ENCODE measurements at places on chromosomes 7 and 10.
A peak's percentile ranks its signal among the peaks of the same experiment; 100 is the strongest.

- DNase-seq, result no peak
Observed at GRCh38 chr7:133796782-133797745, 330.1 kb upstream of the LRGUK start.

- no peak for DNase-seq
Observed at GRCh38 chr10:78699971-78700370, 368.8 kb upstream of the ZMIZ1 start.

DNA sequence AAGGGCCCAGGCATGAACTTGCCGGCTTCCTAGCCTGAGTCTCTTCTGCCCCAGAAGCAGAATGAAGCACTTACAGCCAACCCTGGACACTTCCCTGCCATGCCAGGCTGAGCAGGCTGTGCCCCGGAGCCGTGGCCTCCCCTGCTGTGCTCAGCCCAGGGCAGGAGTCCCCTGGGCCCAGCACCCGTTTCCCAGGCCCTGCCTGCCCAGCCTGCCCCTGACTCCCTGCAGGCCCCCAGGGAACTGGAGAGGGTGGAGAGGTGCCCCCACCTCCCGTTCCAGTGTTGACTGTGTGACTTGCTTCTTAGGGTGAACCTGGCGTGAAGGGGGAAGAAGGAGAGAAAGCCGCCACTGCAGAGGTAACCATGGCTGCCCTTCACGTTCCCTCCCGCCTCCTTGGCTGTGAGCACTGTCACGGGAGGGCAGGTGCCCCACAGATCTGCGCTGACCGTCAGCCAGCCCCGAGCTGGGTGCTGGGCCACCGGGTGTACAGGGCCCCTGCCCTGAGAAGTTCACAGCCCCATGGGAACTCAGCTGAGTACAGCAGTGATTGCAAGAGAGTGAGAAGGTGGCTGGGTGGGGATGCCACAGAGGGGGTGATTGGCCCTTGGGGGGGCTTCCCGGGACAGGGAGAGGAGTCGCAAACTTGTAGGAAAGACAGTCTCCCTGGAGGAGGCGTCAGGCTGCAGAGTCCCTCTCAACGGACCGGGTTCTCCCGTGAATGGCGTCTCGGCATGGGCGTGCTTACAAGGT is 75.9 kb downstream of the MYL10 start:
- DNase-seq, result no peak

DNA sequence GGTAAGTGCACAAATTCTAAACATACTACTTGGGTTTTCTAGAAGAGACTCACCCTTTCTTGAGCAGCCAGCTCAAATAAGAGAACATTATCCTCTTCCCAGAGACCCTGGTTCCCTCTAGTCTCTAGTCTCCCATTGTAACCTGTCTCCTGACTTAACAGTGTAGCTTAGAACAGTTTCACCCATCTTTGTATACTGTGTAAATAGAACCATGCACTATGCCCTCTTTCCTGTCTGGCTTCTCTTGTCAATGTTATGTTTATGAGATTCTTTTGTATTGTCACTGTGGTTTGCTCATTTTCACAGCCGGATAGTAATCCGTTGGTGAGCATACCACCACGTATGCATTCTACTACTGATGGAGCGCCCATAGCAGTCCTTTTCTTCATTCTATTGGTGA is 227.4 kb upstream of the PLPP4 start:
- no peak for DNase-seq

DNA sequence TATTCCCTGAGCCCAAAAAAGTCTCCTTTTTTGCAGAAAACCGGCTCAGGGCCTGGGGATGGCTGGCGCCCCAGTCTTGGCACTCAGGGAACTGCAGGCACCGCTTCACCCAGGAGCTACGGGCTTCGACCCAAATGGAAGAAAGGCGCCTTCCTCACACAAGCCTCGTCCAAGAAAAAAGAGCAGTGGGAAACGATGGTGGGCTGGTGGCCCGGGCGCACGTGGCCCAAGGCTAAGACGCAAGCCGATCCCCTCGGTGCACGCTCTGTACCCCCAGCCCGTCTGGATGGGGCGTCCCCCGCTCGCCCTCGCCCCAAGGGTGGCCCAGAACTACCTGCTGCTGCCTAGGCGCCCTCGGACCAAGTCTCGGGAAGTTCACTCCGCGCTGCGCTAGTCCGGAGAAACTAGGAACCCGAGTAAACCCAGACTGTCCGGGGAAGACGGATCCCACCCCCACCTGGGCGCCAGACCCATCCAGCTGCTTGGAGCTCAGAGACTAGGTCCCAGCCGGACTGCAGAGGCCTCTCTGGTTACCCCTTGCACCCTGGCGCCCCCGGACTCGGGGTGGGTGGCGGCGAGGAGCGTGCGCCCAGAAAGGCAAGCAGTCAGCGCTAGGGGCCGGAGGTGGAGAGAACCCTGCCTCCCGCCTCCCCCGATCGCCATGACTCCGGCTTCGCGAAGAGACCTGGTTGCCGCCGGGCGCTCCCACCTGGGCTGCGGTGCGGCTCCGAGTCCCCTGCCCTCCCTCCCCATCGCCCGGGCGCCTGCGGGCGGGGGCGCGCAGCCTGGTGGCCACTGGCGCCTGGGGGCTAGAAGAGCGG is 76.4 kb downstream of the CALN1 start:
- DNase-seq, result no peak

DNA sequence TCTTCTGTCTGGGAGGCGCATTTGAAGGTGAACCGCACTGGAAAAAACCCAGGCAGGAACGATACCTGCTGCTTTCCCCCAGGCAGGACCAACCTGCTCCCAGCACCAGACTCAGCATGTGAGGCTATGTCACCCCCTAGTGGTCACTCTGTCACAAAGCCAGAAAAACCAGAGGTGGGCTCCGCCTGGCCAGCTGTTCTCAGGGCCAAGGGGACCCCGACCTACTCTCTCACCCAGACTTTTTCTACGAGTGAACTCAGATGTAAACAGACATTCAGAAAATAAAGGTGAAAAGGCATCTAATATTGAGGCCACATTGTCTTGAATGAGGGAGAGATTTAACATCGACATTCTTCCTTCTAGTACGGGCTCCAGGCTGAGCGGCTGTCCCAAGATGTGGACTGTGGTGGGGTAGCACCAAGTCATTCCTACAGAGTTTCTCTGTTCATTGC is 117.3 kb downstream of the PRKAG2 start:
- DNase-seq, result peak; percentile 32

DNA sequence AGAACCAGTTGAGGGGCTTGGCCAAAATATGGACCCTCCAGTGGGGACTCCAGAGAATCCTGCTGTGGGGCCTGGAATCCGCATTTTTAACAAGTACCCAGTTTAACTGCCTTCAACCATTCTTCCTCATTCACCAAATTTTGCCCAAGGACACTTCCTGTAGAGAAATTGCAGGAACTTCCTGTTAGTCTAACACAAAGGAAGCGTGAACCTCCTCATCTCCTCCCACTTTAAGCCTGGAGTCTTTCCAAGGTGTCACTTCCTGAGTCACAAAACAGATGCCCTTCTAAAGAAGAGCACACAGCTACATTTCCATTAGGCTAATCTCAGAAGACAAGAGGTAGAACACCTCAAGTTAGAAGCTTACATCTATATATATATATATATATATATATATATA is 188.4 kb downstream of the PPP1R17 start:
- no peak for DNase-seq

DNA sequence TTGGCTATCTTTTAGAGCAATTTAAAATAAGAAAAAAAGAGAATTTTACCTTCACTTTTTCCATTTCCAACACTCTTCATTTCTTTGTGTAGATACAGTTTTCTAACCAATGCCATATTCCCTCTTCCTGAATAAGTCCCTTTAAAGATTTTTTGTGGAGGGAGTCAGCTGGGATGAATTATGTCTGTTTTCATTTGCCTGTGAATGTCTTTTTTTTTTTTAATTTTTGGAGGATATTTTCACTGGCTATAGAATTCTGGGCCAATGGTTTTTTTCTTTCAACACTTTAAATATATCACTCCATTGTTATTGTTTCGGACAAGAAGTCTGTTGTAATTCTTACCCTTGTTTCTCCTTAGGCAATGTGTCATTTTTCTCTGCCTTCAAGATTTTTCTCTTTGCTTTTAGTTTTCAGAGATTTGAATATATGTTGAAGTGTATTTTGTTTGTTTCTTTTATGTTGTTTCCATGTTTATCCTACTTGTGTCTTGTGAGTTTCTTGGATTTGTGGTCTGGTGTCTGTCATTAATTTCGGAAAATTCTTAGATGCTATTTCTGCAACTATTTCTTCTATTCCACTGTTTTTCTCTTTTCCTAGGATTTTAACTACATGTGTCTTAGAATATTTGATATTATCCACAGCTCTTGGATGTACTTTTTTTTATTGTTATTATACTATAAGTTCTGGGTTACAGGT is 20.0 kb upstream of the CXCL12 start:
- DNase-seq, result no peak

DNA sequence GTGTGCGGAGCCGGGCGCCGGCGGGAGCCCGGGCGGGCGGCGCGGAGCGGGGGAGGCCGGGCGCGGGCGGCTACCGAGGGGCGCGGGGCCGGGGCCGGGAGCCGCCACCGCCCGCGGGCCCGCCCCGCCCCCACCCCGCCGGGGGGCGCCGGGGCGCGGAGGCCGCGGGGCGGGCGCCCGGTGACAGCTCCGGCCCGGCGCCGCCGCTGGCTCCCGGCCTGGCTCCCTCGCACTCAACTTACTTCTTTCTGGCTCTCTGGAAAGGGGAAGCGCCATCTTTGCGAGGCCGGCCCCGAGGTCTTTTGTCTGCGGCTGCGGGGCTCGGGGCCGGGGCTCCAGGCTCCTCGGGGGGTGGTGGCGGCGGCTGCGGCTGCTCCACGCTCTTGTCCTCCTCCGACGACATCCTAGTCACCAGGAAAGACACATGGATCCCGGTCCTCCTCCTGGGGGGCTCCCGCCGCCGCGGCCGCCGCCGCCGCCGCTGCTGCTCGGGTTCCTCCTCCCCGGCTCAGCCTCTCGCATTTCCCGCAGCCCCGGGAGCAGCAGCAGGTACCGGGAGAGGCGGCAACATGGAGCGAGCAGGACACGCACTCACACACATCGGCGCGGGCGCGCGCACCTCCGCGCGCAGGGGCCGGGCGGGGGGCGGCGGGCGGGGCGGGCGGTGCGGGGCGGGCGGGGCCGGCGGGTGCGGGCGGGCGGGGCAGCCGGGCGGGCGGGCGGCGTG is at the start of gene KMT2C:
TSS of gene KMT2C (minus strand) at position 620 of the 727 bp plus-strand sequence. CDS start at position 403, 217 bp downstream.
- peak; percentile 24 for DNase-seq

DNA sequence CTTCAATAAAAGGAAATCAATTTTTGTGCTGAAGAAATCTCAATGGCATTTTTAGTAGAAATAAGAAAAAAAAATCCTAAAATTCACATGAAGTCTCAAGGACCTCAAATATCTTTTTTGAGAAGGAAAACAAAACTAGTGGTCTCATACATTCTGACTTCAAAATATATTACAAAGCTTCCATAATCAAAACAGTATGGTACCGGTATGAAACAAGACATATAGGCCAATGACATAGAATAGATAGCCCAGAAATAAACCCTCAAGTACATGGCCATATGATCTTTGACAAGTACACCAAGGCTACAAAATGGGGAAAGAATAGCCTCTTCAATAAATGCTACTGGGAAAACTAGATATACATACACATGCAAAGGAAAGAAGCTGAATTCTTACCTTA is 131.8 kb upstream of the GPR22 start:
- no peak for DNase-seq

DNA sequence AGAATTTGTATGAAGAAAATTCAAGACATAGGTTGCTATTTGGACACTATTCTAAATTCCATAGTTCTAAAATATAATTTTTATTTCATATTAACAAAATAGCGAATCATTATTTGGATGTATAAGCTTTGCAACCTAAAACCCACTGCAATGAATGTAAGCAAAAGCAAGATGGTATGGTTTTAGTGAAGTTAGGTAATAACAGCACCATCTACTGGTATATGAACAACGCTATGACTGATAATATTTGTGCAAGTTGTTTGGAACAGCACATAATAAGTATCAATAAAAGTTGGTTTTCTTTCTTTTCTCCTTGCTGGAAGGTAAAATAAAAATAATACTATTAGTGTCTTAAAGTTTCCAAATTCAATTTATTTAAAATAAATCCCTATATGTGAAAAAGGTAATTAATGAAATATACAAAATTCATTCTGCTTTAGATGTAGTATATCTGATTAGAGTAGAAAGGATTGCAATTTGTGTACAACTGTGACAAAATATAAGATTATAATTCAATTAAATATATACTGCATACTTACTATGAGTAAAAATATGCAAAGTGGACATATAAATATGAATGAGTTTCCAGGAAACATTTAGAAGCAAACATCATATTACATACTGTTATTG is 79.0 kb upstream of the LSM8 start:
- no peak for DNase-seq

- no peak for DNase-seq
Observed at GRCh38 chr10:131147301-131147975, 164.1 kb downstream of the TCERG1L start.

GRCh38 chr10:132828681-132829080 is 42.7 kb upstream of the NKX6-2 start:
- DNase-seq, result no peak

DNA sequence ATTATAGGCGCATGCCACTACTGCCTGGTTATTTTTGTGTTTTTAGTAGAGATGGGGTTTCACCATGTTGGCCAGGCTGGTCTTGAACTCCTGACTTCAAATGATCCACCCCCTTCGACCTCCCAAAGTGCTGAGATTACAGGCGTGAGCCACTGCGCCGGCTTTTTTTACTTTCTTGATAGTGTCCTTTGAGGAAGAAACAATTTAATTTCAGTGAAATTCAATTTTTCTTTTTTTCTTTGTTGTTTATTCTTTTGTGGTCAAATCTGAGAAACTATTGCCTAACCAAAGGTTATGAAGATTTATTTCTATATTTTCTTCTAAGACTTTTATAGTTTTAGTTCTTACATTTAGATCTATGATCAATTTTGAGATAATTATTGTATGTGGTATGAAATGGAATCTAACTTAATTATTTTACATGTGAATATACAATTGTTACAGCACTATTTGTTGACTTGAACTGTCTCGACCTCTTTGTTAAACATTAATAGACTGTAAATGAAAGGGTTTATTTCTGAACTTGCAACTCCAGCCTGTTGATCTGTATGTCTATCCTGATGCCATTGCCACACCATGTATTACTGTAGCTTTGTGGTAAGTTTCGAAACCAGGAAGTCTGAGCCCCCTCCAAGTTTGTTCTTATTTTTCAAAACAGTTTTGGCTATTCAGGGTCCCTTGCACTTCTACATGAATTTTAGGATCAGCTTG is 19.8 kb upstream of the RASSF4 start:
- no peak for DNase-seq

GRCh38 chr7:86448856-86449255 is 194.9 kb upstream of the GRM3 start:
- DNase-seq, result no peak

- no peak for DNase-seq
Observed at GRCh38 chr7:140416560-140416959, 12.7 kb downstream of the RAB19 start.

All from stimulated activated CD8-positive, alpha-beta memory T cell treated with anti-CD3 and anti-CD28 coated beads, Interleukin-12 subunit alpha, Interleukin-12 subunit beta, amount 100 ng/mL, for 4 hours (primary cell).